ENCODE measurements at places on chromosomes 2 and 18.

- no peak for DNase-seq
Observed at GRCh38 chr2:22995576-22995975, 389.4 kb upstream of the KLHL29 start.

DNA sequence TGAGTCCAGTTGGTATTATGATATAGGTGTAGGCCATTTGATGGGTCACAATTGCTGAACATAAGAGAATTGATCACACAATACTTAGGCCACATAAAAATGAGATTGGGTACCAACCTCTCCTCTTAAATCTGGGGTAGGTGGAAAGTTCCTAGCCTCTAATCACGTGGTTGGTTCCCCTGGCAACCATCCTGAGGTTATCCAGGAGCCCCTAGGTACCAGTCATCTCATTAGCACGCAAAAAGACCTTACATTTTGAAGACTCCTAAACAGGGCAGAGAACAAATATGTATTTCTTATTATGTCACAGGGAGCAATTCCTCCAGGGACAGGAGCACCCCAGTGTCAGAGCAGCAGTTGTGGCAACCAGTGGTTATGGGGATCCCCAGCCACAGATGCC lies 12.7 kb upstream of the SELENOI start:
- no peak for DNase-seq

GRCh38 chr2:197198890-197199289 lies 111.7 kb downstream of the ANKRD44 start:
- DNase-seq, result peak; percentile 76

DNA sequence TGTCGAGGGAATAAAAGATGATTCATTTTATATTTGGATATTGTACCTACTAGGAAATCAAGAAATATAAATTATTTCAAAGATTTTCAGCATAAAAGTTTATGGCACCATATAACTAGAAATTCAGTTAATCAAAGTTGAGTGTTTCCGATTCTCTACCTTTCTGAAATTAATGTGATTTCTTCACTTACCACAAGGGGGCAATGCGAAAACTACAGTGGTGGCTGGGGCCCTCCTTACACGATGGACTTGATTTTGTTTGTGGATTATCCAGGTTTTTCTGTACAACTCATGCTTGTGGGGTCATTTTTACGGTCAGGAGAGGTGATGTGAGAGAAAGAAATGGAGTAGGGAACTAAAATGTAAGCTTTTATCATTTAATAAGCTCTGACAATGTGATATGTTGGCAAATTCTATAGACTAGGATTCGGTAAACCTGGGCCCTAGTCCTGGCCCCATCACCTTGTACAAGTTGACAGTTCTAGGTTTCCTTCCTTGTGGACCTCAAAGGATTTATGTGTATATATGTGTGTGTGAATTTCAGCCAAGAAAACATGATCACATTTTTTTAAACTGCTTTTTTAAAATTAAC lies 47.6 kb downstream of the G6PC2 start:
- no peak for DNase-seq

GRCh38 chr2:83971547-83971946 lies 487.5 kb downstream of the SUCLG1 start:
- no peak for DNase-seq

DNA sequence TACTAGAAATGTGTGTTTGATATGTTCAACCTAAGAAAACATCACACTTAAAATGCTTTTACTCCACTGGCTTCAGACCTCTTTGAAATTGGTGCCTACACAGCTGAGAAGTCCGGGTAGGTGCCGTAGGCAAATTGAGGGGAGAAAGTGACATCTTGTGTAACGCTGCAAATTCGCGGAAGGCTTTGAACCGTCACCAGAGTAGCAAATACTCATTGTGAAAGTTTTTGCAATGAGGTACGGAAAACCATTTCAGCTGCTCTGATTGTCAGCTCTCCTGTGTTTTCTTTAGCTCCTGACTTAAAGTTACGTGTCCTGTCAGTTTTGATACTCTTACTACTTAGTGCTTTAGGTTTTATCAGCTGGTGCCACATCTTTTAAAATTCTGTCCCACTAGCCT lies 224.5 kb downstream of the FAM210A start:
- DNase-seq, result no peak

- no peak for DNase-seq
Observed at GRCh38 chr2:122136056-122136455, 380.6 kb downstream of the TSN start.

DNA sequence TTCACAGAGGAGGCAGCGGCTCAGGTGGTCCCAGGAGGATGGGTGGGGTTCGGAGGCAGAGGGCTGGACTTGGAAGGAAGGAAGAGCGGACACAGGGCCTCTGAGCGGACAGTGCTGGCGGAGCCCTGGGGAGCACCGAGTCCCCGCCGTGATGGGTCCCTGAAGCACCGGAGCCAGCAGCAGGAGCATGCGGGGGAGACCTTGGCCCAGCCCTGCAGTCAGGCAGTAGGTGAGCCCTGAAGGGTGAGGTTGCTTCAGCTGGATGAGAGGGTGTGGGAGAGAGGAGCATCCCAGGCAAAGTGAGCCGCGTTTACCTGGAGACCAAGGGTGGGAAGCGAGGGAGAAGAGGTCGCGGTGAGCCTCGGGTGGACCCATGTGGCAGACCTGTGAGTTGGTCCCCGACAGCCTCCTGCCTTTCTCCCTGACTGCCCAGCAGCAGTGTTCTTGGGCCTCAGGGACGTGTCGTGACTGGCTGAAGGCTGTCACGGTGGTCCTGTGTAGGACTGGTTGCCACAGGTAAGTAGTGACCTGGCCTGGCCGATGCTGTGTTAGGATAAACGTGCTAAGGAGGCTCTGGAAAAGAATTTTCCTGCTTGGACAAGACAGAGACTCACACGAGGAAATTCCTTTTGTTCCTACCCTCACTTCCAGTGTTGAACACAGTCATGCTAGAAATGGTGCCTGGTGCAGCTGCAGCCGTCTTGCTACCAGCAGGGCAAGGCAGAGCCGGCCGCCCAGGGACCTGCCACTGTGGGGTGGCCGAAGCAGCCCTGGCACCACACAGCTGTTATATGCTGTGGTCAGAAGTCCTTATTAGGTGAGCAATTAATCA lies 73.0 kb downstream of the RRM2 start:
- DNase-seq, result no peak

DNA sequence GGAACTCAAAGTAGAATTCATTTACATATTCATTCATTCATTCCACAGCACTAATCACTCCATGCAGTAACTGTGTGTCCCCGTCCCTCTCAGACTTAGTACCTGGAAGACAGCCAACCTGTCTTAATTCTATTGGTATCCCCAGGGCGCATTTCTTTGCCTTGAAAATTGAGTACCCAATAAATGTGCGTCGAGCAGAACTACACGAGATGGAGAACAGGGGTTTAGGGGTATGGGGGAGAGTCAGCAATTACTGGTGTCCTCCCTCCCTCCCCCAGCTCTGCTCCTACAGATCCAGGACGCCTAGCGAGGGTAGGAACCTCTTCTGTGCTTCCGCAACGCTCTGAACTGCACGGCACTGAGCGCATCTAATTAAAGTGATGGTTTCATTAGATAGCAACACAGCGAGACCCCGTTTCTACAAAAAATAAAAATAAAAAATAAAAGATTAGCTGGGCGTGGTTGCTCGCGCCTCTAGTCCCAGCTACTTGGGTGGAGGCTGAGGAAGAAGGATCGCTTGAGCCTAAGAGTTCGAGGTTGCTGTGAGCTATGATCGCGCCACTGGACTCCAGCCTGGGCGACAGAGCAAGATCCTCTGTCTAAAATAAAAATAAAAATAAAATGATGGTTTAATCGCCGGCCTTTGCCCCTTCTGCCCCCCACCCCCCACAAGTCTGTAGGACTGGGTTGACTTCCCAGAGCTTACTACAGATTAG lies 614 bp upstream of the FKBP1B start:
- DNase-seq, result no peak

DNA sequence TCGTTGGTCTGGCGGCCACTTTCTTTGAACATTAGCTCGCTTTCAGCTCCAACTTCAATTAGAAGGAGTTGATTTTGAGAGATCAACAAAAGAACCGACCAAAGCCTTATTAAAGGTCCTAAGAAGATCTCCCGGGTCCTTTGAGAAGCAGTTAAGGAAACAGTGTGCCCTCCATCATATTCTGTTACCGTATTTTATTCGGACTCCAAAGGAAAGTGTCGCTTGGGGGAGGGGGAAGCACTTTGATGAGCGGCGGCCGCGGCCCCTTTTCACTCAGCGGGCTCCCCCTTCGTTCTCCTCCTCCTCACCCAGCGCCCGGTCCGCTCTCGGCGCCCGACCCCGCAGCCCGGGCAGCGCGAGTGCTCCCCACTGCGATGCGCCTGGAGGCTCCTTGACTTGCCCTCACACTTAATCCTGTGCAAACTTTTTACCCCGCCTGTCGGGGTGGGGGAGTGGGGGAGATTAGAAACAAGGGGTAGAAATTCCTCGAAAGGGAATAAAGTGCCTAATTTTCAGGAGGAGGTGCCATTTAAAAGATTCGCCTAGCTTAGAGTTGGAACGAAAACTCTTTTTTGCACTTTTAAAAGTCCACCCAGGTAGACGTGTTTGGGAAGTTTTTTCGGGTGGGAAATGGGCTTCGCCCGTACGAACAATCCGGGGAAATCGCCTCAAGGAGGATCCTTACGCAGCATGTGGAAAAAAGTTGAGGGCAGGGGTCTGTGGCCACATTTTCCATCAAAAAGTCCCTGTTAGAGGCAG lies 1.2 kb upstream of the OTX1 start:
- DNase-seq, result no peak

- DNase-seq, result no peak
Observed at GRCh38 chr2:149019768-149020167, 18.7 kb upstream of the LYPD6B start.

GRCh38 chr2:71786291-71787107 lies 333.1 kb downstream of the DYSF start:
- no peak for DNase-seq

- DNase-seq, result no peak
Observed at GRCh38 chr2:216073773-216074172, 7.8 kb downstream of the PECR start.

GRCh38 chr2:104854498-104855220 lies 744 bp downstream of the POU3F3 start:
- DNase-seq, result no peak

DNA sequence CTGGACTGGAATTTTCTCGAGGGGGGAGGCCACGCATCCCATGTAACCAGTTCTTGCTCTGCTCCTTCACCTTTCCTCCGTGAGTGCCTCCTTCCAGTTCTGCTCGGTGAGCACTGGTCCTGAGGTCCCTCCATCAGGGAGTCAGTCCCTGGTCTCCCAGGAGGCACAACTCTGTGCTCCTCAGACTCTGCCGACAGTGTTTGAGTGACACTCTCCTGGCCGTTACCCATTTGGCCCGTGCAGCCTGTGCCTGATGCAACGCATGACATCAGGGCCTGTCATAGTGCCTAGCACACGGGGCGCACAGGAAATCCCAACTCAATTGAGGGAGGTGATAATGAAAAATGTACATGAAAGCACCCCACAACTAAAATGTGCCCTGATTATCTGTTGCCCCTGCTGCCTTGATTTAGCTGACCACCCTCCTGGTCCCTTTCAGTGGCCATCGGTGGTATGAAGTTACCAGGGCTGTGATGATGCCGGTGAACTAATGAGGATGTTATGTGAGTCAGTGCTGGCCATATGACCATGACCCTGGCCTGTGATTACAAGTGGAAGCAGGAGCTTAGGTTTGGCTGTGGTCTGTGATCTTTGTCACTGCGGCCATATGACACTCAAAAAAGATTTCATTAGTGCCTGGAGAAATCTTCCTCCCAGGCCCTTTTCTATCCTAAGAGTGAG lies 144.6 kb downstream of the TDRD15 start:
- DNase-seq, result no peak
